ENCODE measurements at places on chromosomes 7 and 10. TPM values are rescaled to one million over a fixed set of nuclear protein-coding genes. Genes with fewer than 3 reads are reported as not detected.

- DNase-seq: no peak
These were observed 154.5 kb upstream of the KIAA1217 start for GRCh38 chr10:24054421-24054820.

DNA sequence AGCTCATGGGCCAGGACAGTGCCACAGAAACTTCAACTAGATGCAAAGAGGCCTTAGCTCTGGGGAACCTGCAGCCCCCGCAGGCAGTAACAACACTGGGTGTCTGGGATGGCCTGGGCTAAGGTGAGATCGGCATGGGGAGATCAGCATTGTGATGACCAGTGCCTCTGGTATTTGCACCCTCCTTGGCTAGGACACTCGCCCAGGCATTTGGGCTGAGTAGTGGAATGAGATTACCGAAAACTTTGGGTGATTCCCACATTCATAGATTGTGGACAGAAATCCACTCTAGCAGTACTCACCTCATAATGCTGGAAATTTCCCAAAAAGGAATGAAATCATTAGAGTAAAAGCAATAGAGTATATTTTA, 70.6 kb upstream of the ZMIZ2 start:
- DNase-seq: no peak

DNA sequence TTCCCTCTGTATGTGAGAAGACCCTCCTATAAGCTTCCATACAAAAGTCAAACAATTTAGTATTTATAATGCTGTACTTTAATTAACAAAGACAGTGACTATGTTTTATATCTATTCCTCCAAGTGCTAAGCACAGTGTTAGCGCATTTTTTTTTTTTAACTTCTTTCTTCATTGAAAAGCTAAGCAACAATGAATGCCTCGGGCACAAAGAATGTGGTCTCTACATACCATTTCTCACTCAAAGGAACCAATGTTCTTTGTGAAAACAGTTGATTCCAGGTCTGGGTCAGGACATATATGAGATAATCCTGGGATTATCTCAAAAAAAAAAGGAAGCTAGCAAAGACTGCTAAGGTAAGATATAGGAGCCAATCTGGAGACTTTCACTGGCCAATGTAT, 26.2 kb upstream of the REEP3 start:
- no peak for DNase-seq

DNA sequence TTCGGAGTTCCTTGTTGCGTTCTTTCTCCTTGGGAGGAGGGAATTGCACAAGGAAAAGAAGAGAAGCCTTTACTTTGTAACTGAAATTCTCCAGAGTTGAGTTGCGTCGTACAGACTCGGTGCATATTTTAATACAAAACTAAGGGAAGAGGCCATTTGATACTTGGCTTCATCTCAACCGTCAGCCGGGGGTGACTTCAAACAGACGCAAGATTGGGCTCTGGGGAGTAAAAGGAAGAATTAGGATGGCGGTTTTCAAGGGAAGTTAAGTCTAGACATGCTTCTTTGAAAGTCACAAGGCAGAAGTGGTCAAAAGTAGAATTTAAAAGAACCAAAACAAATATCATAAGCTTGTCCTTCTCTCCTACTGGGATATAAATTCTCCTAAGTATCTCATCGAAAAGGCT, 1.6 kb downstream of the PRR15 start:
- DNase-seq: no peak

- DNase-seq: no peak
These were observed 53.8 kb upstream of the PFKFB3 start for GRCh38 chr10:6148908-6149307.

Gene PIP
- not detected for polyA plus RNA-seq

Gene HOXA9
- polyA plus RNA-seq: 25.7 TPM

Gene STAMBPL1
- polyA plus RNA-seq: 6.5 TPM

Measured in forelimb muscle (tissue), 1 donor.